ENCODE measurements at places on chromosomes 6 and 20.

DNA sequence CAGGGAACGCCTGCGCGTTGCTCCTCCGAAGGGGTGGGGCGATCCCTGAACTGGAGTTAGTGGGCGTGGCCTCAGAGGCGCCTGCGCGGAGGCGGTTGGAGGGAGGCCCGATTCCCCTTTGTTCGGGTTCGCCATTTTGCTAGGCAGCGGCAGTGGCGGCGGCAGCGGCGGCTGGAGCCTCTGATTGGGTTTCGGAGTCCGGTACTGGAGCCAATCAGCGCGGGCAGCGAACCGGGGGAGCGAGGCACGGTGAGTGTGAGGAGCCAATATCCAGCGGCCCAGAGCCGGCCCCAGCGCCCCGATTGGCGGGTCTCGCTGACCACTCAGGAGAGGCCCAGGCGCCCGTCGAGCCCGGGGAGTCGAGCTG is at the start of gene NFYA:
Gene NFYA, plus strand, starts transcription at position 139 of the 367 bp plus-strand sequence. CDS start 6,116 bp downstream, outside the sequence.
- no peak for DNase-seq

DNA sequence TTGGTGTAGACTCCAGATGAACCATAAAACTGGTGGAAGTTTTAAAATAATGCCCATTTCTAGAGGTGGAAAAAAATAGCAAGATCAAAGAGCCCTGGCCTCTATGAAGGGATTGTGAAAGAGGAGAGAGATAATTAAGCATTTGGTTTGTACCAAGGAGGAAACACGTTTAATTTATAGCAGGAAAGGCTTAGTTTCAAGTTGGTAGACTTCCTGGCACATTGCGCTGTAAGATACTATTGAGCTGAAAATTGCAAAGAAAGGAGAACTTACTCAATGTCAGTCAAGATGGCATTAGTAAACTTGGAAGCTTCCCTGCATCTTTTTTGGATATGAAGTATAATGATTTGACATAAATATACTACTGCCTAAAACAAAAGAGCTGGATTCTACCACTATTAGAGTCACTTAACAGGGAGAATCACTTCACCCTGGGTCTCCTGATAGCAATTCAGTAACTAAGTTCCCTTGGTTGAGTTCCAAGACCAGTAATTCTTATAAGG is 24.4 kb downstream of the MARCKS start:
- DNase-seq = no peak

- no peak for DNase-seq
Measured at GRCh38 chr6:133809406-133809805, 79.5 kb upstream of the TCF21 start.

- no peak for DNase-seq
Measured at GRCh38 chr20:40280616-40281015, 408.4 kb downstream of the MAFB start.

GRCh38 chr6:142926494-142927270 is 18.3 kb downstream of the HIVEP2 start:
- peak; percentile 38 for DNase-seq

GRCh38 chr20:43535370-43536004 is 23.3 kb upstream of the SGK2 start:
- DNase-seq = no peak

DNA sequence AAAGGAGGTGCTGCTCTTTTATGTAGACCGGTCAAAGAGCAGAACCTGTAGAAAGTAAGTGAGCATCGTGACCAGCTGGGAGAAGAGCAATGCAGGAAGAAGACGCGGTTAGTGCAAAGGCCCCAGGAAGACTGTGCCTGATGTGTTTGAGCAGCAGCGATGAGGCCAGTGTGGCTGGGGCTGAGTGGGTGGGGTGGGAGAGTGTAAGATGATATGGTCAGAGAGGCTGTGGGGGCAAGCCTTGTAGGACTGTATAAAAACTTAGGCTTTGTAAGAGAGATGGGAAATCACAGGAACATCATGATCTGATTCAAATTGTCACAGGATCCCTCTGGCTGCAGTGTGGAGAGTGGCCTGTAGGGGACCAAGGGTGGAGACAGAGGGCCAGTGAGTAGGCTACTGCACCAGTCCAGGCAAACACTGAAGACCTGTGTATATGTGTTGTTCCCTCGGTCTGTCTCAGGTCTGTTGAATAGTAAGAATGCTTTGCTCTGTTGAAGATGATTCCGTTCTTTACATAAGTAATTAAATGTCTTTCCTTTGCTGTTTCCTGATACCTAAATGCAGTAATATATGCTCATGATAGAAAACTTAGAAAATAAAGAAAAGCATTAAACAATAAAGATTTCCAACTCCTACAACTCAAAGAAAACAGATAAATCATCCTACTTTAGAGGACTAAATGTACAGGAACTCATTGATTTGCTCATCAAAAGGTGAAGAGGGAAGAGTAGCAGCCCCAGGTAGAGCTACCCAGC is 23.6 kb upstream of the WFDC2 start:
- peak; percentile 76 for DNase-seq

DNA sequence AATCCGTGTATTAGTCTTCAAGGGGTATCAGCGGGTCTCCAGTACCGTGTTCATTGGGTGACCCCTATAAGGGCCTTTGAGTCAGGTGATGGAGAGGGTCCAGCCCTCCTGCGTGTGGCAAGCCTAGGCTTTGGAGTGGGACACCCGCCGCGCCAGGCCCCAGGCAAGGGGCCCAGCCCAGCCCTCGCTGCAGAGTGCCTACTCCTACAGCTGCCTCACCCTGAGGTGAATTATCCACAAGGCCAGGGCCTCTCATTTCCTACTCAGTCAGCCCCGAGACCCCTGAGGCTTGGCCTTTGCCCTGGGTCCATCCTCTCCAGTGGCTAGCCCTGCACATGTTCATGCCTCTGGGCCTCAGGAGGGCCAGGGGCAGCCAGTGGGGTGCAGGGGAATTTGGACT is 45.1 kb downstream of the TMEM242 start:
- DNase-seq = no peak

DNA sequence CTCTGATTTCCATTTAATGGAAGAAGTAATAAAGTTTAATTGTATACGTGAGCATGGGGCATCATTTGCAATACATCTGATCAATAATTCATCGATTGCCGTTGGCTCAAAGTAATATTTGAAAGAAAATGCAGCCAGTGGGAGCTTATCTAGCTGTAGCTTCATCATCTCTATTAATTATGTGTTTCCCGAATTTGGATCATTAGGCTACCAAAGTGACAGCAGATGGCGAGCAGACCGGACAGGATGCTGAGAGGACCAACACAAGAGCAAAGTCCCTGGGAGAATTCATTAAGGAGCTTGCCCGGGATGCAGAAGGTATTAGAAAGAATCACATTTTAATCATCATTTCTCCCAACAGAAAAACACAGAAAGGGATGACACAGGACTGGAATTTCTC is 327.1 kb downstream of the ARHGAP18 start:
- no peak for DNase-seq

- peak; percentile 2 for DNase-seq
Measured at GRCh38 chr6:69164564-69165229, 529.6 kb downstream of the ADGRB3 start.

- no peak for DNase-seq
Measured at GRCh38 chr20:11651647-11652046, 266.0 kb upstream of the BTBD3 start.

DNA sequence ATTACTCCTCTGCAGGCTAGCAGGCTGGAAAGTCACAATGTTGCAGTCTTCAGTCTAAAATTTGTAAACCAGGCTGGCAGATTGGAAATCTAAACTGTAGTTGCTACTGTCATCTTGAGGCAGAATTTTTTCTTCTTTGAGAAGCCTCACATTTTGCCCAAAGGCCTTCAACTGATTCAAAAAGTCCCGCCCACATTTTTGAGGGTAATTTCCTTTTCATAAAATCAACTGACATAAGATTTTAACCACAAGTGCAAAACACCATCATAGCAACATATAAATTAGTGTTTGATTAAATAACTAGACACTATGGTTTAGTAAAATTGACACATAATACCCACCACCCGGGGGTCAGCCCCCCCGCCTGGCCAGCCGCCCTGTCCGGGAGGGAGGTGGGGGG is 28.4 kb downstream of the HLA-C start:
- DNase-seq = peak; percentile 8

GRCh38 chr20:35768731-35769664 is 2.8 kb upstream of the PHF20 start:
- peak; percentile 95 for DNase-seq

DNA sequence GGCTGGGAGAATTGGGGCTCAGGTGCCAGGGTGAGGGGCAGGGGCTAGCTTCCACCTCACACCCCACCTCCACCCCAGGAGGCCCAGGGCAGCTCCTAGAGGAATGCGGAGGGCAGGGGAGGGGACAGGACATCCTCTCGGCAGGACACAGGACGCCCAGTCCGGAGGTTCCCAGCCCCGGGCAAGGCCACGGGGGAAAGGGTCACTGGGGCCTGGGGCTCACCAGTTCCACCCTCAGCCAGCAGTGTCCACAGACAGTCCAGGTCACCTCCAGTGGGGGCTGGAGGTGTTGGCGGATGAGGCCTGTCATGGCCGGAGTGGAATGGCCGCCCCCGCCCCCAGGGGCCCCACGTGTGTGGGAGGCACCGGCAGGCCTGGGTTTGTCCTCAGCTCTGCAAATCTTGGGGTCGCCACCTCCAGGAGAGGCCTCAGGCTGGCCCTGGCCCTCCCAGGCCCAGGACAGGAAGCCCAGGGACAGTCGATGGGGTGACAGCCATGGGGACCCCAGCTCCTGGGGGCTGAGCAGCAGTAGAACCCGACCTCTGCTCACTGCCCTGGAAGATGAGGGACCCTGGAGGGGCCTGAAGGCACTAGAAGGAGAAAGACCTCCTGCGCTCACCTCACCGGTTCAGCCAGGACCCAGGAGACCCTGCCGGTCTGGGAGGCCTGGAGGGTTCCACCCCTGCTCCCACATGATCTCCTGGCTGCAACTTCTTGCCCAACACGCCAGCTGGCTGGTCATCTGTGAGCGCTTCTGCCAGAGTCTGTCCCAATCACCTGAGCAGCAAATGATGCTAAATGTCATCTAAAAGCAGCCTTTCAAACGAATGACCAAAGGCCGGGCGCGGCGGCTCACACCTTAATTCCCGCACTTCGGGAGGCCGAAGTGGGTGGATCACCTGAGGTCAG is 13.0 kb upstream of the ABHD16B start:
- no peak for DNase-seq

DNA sequence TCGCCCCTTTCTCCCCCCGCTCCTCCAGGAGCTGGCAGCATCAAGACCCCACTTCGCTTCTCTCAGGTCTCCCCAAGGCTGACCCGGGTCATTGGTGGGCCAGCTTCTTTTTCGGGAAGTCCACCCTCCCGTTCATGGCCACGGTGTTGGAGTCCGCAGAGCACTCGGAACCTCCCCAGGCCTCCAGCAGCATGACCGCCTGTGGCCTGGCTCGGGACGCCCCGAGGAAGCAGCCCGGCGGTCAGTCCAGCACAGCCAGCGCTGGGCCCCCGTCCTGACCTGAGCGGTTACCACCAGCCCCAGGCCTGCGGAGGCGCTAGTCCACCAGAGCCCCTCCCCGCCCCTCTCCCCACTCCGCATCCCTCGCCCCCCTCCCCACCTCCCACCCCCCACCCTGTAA is 1.0 kb downstream of the PPDPF start:
- DNase-seq = no peak

- DNase-seq = no peak
Measured at GRCh38 chr6:150363733-150364132, 5.1 kb upstream of the IYD start.

DNA sequence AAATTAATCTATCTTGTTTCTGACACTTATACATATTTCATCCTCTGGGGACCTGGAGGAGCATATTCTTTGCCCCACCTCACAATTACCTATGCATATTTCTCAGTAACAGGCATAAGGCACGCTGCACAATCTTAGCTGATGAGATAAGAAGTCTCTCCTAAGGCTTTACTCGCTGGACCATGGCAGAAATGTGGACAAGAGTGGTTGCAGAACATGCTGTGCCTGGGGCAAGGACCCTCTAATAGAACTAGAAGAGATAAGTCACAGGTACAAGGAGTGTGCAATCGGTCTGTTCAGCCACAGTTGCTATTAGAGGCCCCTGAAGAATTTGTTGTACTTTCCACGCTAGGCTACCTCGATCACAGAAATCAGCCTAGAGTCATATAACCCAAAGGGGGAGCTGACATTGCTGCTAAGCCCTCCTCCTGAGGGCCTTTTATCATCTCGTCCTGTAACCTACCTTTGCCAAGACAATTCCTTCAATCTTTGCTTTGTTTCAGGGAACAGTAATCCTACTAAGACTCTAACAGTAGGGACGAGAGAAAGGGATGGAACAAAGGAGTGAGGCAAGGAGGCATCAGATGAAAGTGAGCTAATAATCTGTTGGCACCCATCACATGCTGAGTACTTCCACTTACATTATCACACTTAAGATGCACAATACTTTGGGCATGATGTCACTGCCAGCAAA is 16.1 kb upstream of the DEFB129 start:
- DNase-seq = no peak

DNA sequence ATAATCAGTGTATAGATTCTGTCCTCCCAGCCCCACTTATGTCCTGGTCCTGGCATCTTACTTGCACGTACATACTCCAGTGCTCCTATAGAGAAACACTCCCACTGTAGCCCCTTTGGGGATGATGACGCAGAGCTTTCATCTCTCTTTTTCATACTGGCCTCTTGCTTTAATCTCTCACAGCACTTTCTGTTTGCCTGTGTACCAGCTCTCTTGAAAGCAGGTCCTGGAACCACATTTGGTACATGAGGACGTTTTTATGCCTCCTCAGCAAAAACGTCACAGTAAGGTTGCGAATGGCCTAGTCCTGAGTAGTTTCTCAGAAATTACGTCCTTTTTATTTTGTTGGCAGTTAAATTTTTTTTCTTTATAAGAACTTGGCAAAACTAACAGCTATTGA is 10.8 kb downstream of the L3MBTL3 start:
- DNase-seq = no peak

- DNase-seq = no peak
Measured at GRCh38 chr6:159095616-159096015, 50.8 kb upstream of the TAGAP start.

- DNase-seq = no peak
Measured at GRCh38 chr20:24465730-24466129, 3.7 kb upstream of the SYNDIG1 start.

- DNase-seq = no peak
Measured at GRCh38 chr6:151288712-151289398, 49.1 kb downstream of the AKAP12 start.

- peak; percentile 2 for DNase-seq
Measured at GRCh38 chr6:140175486-140175885, 801.0 kb upstream of the CITED2 start.

GRCh38 chr6:155121699-155122098 is 126.6 kb downstream of the TIAM2 start:
- DNase-seq = no peak

DNA sequence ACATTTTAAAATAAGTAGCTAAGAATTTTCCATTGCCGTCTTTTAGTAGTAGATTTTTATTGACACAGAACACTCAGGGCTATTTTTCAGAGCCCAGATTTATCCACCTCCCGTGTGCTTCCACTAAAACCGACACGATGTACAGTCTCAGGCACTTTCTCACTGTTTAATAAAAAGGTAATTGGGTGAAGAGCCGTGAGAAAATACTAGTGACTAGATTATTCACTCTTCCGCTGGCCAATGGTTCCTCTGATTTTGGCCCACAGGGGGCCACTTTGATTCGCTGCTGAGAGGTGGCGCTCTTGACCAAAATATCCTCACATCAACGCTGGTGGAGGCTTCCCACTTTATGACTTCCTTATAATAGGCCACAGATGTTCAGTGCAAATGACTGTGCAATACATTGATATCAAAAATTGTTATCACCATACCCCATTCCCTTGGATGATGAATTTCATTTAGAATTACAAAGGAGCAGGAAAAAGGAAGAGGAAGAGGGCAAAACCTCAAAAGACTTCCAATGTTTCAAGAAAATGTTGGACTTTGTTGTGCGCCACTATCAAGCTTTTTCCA is 12.3 kb upstream of the HDDC2 start:
- peak; percentile 62 for DNase-seq

Measured in PC-3 (cell line).